ENCODE measurements at places on chromosomes 4 and X.

DNA sequence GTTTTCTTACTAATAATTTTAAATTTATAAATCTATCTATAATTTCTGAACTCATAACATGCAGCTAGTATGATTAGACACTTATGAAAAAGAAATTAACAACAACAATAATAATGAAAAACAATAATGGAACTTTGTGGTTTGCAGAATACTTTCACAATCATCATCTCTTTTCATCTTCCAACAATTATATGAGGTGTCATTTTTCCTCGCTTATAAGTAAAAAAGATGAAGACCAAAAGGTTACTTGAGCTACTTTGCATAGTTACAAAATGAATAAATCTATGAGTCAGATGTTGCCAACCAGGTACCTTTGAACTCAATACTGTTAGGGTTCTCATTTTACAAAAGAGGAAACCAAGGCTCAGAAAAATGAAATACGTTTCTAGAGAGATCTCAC is 98.5 kb upstream of the ELOVL6 start:
- no peaks in the 10 kb centered on the region for H3K27me3 ChIP-seq
- no peak overlapping the region for H3K27ac ChIP-seq
- DNase-seq: no peak
- no peaks in the 10 kb centered on the region for H3K4me1 ChIP-seq
- H3K4me3 ChIP-seq: no peak overlapping the region
- H3K36me3 ChIP-seq: no peaks in the 10 kb centered on the region

- no peak for DNase-seq
- no peaks in the 10 kb centered on the region for H3K4me1 ChIP-seq
- H3K27me3 ChIP-seq: no peaks in the 10 kb centered on the region
- H3K27ac ChIP-seq: no peak overlapping the region
These were observed 2.1 kb downstream of the SEL1L3 start for GRCh38 chr4:25860586-25861279.

- H3K27ac ChIP-seq: no peak overlapping the region
- no peak overlapping the region for H3K4me3 ChIP-seq
- H3K4me1 ChIP-seq: peaks cover 20% of the 10 kb centered on the region
- H3K36me3 ChIP-seq: no peaks in the 10 kb centered on the region
- DNase-seq: no peak
These were observed 30.0 kb downstream of the FAM9C start for GRCh38 chrX:13014111-13015096.

GRCh38 chrX:33086886-33087285 is 124.5 kb downstream of the DMD start:
- no peaks in the 10 kb centered on the region for H3K36me3 ChIP-seq
- H3K4me3 ChIP-seq: no peak overlapping the region
- no peak for DNase-seq
- H3K27me3 ChIP-seq: no peaks in the 10 kb centered on the region

- H3K36me3 ChIP-seq: peaks cover 94% of the 10 kb centered on the region
- no peak overlapping the region for H3K27ac ChIP-seq
- no peak for DNase-seq
- H3K27me3 ChIP-seq: no peaks in the 10 kb centered on the region
- H3K4me3 ChIP-seq: no peak overlapping the region
These were observed 31.9 kb downstream of the JADE1 start for GRCh38 chr4:128841402-128841801.

DNA sequence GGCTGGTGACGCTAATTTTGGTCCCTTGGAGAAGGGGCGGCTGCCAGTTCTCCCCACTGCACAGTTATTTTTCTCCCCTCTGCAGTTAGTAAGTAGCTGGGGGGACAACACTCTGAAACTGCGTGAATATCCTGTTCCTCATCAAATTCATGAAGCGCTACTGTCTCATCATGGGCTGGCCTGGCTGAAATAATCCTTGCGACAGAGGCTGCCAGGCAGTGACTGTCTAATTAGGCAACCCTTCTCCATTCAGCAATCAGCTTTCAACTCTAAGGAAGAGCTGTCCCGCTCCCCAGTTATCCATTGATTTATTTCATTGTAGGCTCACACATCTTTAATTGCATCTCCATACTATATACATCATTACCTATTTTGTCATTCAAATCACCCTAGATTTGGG is 8.2 kb downstream of the SH3TC1 start:
- peaks cover 54% of the 10 kb centered on the region for H3K4me1 ChIP-seq
- DNase-seq: no peak
- H3K36me3 ChIP-seq: peaks cover 3% of the 10 kb centered on the region
- no peak overlapping the region for H3K27ac ChIP-seq
- H3K4me3 ChIP-seq: no peak overlapping the region
- H3K27me3 ChIP-seq: no peaks in the 10 kb centered on the region

- H3K4me3 ChIP-seq: no peak overlapping the region
- no peak overlapping the region for H3K27ac ChIP-seq
- no peak for DNase-seq
- no peaks in the 10 kb centered on the region for H3K36me3 ChIP-seq
- peaks cover 8% of the 10 kb centered on the region for H3K27me3 ChIP-seq
These were observed 98.1 kb downstream of the MMRN1 start for GRCh38 chr4:89992744-89993143.

Data from DND-41 (cell line).